ENCODE measurements at places on chromosomes 7 and 10.

GRCh38 chr7:70599446-70600190 lies 532.3 kb upstream of the GALNT17 start:
- no peak for DNase-seq

DNA sequence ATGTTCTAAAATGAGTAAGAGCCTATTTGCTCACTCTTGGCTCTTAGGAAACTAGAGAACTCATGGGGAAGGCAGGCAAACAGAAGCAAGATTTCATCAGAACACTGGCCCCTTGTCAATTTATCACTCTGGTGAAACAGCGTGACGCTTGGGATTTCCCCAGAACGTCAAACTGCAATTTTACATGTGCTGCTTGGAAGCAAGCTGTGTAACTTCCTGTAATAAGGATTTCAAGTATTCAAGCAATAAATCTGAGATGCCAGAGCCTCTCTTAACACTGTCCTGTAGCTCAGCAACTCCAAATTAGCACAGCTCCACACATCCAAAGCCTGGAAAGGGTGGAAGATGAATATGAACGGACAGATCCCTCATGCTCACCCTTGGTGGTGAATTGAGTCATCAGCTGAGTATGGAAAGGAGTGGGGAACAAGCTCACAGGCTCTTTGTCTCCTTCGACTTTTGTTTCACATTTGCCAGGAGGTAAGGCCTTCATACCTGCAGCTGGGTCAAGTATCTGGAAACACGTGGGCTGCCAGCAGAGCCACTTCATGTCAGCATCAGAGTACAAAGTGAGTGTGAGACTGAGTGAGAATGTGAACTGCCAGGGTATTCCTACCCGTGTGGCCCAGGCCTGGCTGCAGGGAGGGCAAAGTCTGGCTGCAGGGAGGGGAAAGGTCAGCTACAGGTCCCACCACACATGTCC lies 140.4 kb upstream of the NAMPT start:
- no peak for DNase-seq

DNA sequence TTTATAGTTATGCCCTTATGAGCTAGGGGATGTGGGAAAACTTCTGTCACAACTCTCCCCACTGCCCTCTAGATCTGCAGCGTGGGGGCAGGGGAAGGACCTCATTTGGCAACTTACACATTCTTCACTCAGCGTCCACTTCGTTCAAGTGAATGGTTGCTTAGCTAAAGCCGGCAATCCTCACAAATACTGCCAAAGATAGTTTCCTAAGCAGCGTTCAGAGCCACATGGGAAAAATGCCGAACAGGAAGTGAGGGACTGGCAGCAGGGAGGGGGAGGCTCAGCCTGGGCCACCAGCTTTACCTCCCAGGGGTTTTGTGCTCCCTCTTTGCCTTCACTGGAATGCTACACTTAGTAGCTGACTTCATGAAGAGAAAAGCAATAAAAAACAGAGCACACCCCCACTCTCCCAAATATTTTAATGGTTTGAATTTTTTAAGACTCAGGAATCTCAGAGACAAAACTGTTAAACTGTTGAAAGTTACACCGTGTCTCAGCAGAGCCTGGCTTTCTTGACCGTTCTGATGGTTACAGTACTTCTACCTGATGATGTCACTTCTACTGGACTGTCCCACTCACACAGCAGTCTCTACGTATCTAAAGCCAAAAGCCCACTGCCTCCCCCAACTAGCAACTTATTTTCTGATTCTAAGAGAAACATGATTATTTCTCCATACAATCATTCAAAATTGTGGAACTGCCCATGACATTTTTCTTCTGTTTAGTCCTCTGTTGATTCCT lies 10.4 kb downstream of the GRM3 start:
- no peak for DNase-seq

DNA sequence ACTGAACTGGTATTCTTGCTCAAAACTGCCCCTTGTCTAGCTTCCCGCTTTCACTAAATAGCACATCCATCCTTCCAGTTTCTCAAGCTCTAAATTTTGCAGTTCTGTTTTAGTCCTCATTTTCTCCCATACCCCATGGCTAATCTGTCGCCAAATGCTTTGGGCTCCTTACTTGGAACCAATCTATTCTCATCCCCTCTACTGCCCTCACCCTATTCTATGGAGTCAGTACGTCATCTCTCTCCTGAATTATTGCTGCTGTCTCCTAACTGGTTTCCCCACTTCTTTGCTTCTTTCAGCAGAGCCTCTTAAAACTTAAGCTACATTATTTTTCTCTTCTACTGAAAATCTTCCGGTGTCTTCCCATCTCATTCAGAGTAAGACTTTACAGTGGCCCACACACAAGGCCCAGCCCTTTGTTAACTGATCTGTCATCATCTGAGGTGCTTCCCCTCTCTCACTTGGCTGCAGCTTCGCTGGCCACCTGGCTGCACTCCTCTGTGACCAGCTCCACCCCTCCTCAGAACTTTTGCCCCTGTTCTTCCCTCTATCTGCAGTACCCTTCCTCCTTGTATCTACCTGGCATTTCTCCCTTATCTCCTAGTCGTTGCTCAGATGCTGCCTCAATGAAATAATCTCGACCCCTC lies 9.9 kb downstream of the STARD3NL start:
- DNase-seq: no peak

GRCh38 chr7:41415471-41416207 lies 287.3 kb downstream of the INHBA start:
- DNase-seq: no peak

- DNase-seq: no peak
These were observed 134.7 kb downstream of the SLIT1 start for GRCh38 chr10:97050956-97051496.

- DNase-seq: no peak
These were observed 138.4 kb downstream of the MDFIC start for GRCh38 chr7:115060095-115060870.
